Body of pancreas (tissue), 4 donors: ENCODE measurements at places on chromosomes 12 and 14. TPM values are rescaled to one million over a fixed set of nuclear protein-coding genes. Genes with fewer than 3 reads are reported as not detected.

Gene SERPINA5
- 76.0 TPM for total RNA-seq

Gene TAS2R13
- 2.3 TPM for total RNA-seq

Gene CNTN1
- 3.1 TPM for total RNA-seq

Gene RIPK3
- total RNA-seq = 9.9 TPM

Gene ZNF385A
- total RNA-seq = 7.3 TPM

Gene PLEKHD1
- total RNA-seq = 2.0 TPM

Gene INSM2
- total RNA-seq = not detected

Gene GPRC5D
- not detected for total RNA-seq

Gene SMCO2
- total RNA-seq = not detected

Gene USP44
- 7.0 TPM for total RNA-seq

- DNase-seq = no peak
These were observed 40.2 kb downstream of the STAB2 start for GRCh38 chr12:103627189-103627855.

- peak; percentile 62 for DNase-seq
These were observed 1.0 kb upstream of the NR4A1 start for GRCh38 chr12:52050116-52050757.

DNA sequence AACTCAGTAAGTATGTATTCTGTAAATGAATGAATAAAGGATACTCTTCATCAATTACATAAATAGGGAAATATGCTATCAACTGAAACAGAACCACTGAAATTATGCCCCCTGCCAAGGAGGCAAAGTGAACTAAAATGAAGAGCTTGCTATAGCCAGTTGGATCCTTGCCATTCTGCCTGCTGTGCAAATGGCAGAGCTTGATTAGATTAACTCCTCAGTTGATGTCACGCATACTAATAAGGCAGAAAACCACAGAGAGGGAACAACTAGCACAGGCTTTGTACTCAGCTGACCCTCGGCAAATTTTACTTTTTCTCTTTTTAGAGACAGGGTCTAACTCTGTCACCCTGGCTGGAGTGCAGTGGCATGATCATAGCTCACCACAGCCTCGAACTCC lies 36.7 kb upstream of the FERMT2 start:
- DNase-seq = peak; percentile 62

DNA sequence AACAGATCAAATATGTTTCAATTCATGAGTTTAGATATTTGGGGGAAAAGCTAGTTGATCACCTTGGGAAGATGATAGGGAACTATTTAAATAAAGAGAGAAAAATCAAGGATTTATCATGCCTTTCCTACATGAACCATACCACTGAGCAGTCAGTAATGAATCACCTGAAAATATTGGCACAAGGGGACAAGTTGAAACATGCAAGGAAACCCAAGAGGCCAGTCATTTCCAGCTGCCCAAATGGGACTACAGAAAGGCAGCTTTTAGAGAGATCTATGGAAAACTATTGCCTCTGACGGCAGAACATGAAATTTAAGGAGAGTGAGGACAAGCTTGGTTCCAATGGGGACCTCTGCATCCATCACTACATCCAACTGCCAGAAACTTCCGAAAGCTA lies 14.1 kb upstream of the ETV6 start:
- DNase-seq = no peak

DNA sequence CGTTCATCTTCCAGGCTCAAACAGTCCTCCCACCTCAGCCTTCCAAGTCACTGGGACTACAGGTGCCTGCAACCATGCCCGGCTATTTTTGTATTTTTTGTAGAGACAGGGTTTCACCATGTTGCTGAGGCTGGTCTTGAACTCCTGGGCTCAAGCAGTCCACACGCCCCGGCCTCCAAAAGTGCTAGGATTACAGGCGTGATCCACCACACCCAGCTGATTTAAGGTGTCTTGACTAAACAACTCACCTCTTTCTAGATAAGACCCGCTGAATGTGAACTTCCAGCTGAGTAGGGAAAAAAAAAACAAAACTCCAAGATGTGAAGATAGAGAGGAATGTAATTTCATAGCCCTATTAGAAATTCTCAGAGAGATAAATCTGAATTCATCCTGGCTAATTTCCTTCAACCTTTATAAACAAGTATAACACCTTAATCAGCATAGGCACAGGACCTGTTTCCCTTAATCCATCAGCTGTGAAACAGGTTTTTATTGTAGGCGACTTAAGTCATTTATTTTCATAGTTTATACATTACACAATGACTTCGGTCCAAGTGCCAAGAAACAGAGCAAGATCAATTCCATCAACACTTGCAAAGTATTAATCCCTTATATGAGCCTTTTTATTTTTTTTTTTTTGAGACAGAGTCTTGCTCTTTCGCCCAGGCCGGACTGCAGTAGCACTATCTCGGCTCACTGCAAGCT lies 51.5 kb downstream of the HCAR2 start:
- no peak for DNase-seq

GRCh38 chr14:95488376-95489213 lies 27.9 kb downstream of the SYNE3 start:
- no peak for DNase-seq

DNA sequence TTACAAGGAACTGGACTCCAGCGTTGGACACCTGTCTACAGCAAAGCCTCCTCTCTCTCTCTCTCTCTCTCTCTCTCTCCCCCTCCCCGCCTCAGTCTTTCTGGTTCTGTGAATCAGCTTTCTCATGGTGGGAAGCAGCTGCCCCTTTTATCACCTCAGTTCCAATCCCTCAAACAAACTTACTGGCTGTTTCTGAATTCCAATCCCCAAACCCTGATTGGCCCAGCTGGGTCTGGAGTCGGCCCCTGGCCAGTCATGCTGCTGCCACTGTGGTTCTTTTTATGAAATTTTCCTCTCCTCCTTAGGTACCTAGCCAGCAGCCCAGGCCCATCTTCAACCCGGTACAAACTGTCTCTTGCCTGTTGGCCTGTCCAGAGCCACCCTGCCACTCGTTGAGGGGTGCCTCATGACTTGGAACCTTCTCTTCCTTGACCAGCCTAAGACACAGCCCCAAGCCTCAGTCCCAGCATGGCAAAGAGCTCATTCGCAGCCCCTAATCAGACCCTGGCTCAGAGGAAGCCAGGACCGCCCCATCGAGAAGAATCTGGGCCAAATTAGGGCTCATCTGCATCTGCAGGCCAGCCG lies 9.4 kb upstream of the MORN3 start:
- DNase-seq = no peak

GRCh38 chr14:24071836-24072430 lies 571 bp downstream of the CPNE6 start:
- DNase-seq = no peak

- no peak for DNase-seq
These were observed 88.5 kb upstream of the FZD10 start for GRCh38 chr12:130073721-130074120.

GRCh38 chr12:25992026-25992782 lies 33.7 kb downstream of the RASSF8 start:
- DNase-seq = peak; percentile 27

GRCh38 chr12:113005762-113006161 lies 27.4 kb downstream of the OAS2 start:
- no peak for DNase-seq

- no peak for DNase-seq
These were observed 237.6 kb upstream of the AMIGO2 start for GRCh38 chr12:47317175-47317915.

DNA sequence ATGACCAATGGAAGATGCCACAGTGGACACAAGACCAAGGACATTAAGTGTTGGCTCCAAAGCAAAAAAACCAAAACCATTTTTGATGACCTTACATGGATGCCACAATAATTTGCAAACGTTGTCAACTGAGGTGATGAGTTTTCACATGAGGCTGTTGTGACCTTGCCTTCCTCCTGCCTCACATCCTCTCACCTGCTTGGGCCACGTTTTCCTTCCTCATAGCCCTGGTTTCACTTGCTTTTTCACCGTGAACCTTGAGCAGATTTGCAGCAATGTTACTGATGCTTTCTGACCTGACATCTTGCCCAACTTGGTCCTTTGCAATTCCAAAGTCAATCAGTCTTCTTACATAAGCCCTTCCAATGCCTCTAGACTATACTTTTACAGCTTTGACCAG lies 3.7 kb downstream of the KRT6B start:
- DNase-seq = no peak

GRCh38 chr12:15526033-15526432 lies 203.7 kb downstream of the PTPRO start:
- no peak for DNase-seq

DNA sequence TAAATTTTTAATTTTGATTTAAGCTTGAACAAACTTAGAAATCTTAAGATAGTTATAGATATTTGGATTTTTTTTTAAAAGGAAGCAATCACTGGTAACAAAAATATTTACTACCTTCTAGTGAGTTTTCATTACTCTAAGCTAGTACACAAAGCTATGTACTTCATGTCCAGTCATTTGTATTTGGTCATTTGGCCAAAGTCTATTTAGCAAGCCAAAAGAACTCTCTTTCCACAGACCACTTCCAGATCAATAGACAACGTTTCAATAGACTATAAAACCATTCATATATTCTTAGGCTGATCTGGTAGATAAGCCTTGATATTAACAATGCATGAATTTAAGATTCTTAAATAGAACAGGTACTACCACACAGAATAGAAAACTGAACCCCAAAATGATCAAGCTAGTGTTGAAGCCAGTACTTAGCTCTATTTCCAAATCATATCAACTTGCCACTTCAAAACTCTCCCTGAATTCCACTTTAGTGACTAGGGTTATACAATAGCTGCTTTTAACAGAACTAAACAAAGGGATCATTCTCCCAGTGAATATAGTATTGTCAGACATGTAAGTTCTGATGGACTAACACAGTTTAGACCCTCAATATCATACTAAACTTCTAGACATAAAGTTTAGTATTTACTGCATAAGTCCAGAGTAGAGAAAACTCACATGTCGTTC lies 21.7 kb downstream of the CAPRIN2 start:
- no peak for DNase-seq

DNA sequence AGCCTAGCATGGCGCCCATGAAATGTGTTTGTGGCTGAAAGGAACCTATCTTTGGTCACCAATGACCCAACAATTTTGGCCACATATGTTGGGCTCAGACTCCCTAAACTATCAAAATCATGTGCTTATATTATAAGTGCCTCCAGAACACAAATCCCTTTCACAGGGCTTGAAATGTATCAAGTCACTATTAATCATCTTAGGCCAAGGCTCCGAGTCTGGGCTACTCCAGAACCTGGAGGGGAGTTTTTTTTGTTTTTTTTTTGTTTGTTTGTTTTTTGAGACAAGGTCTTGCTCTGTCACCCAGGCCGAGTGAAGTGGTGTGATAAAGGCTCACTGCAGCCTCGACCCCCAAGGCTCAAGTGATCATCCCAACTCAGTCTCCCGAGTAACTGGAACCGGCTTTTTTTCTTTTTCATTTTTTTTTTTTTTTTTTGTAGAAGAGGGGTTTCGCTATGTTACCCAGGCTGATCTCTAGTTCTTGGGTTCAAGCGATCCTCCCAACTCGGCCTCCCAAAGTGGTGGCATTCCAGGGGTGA lies 989 bp upstream of the DRAM1 start:
- DNase-seq = no peak

- DNase-seq = no peak
These were observed 56.4 kb downstream of the IFT81 start for GRCh38 chr12:110180591-110181005.

GRCh38 chr12:6059221-6059620 lies 65.2 kb downstream of the VWF start:
- DNase-seq = no peak

DNA sequence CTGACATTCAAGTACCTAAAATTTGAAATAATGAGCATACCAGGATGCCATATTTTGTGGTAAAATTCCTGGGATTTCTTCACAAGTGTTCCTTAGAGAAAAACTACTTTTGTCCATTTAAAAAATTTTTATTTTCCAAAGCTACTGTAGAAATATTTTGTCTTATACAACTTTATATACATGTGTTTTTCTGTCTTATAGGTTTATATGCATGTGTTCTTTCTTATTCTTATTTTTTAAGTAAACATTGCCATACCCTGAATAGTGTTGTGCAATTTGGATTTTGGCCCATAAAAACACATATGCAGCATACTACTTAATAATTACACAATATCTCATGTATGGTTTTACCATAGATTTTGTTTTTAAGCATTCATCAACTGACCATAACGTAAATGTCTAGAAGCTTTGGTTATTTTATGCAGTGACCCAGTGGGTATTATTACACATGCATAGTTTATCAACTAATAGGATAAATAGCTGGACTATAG lies 1107.4 kb upstream of the SEL1L start:
- no peak for DNase-seq

GRCh38 chr14:52692248-52692962 lies 3.0 kb downstream of the ERO1A start:
- DNase-seq = no peak

- DNase-seq = no peak
These were observed 3.0 kb upstream of the CEBPE start for GRCh38 chr14:23122086-23122485.

- no peak for DNase-seq
These were observed 103.2 kb upstream of the EVL start for GRCh38 chr14:99961826-99962518.

DNA sequence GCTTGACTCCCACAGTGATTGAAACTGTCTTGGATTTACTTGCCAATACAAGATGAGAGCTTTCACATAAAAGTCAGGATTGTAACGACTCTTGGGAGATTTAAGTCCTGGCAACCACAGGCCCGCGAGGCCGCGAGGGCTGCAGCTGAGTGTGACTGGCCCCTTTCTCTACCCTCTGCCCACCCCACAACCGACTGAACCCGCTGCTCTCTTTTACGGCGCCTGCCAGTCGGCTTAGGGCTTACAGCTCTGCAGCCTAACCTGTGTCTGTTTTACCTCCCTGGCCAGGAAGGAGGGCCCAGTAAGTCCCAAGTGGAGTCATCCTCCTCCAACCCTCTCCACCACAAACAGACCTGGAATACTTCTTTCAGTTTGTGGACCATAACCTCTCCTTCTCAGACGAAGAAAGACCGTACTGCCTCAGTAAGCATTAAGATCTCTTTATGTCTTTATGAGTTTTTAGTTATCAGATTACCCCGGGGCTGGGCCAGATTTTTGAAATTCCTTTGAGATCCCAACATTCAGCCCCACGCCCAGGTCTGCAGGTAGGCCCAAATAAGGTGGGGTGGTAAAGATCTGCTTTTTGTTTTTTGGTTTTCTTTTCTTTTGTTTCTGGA lies 12.6 kb upstream of the TIGAR start:
- DNase-seq = no peak

DNA sequence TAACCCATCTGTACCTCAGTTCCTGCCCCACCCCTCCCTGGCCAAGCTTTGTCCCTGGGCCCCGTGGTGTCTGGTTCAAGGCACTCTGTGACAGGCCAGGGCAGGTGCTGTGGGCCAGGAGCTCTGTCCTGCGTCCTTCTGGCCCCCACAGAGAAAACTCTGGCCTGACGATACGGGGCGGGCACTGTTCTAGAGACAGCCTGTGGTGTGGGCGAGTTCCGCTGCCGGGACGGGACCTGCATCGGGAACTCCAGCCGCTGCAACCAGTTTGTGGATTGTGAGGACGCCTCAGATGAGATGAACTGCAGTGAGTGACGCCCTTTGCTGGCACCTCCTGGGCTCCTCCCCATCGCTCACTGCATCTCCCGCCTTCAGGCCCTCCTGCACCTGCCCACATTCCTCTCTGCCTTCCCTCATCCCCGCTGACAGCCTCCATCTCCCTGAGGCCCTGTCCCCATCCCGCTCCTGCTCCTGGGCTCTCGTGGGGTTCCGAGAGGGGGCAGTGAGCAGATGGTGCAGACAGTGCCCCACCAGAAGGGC lies 22.8 kb upstream of the NXPH4 start:
- no peak for DNase-seq
